Head of caudate nucleus (tissue), 42 donors: ENCODE measurements at places on chromosomes 1 and 21.

DNA sequence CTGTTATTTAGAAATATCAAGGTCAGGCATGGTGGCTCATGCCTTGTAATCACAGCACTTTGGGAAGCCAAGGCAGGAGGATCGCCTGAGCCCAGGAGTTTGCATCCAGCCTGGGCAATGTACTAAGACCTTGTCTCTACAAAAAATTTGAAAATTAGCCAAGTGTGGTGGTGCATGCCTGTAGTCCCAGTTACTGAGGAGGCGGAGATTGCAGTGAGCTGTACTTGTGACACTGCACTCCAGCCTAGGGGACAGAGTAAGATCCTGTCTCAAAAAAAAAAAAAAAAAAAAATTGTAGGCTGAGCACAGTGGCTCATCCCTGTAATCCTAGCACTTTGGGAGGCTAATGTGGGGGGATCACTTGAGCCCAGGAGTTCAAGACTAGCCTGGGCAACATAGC lies 45.3 kb downstream of the PIK3CD start:
- DNase-seq = no peak

GRCh38 chr21:20276954-20277353 lies 721.3 kb upstream of the NCAM2 start:
- no peak for DNase-seq

GRCh38 chr1:30271401-30272276 lies 451.7 kb downstream of the MATN1 start:
- no peak for DNase-seq

DNA sequence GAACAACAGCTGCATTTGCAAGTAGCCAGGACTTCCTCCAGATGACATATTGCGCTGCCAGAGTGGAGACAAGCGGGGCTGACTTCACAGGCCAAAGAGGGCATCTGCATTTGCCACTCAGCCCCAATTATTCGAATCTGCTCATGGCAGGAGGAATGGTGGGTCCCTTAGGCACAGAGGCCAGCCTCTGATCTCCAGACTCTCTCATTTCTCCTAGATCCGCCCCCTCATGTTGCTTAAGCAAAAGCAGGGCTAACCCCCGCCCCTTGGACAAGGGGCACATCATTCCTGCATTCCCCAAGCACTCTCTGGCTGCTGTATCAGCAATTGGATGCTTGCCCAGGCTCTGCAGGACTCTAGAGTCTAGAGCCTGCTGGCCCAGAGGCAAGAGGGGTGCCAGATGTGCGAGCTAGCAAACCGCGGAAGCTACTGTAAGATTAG lies 262.4 kb downstream of the ST6GALNAC3 start:
- DNase-seq = peak; percentile 72

GRCh38 chr1:114043548-114043947 lies 64.3 kb downstream of the OLFML3 start:
- DNase-seq = peak; percentile 45

- DNase-seq = no peak
These were observed 443.1 kb upstream of the DAB1 start for GRCh38 chr1:57866998-57867397.

GRCh38 chr1:33363470-33363861 lies 42.6 kb upstream of the A3GALT2 start:
- peak; percentile 77 for DNase-seq

- DNase-seq = no peak
These were observed 30.3 kb downstream of the WNT4 start for GRCh38 chr1:22112554-22112953.

DNA sequence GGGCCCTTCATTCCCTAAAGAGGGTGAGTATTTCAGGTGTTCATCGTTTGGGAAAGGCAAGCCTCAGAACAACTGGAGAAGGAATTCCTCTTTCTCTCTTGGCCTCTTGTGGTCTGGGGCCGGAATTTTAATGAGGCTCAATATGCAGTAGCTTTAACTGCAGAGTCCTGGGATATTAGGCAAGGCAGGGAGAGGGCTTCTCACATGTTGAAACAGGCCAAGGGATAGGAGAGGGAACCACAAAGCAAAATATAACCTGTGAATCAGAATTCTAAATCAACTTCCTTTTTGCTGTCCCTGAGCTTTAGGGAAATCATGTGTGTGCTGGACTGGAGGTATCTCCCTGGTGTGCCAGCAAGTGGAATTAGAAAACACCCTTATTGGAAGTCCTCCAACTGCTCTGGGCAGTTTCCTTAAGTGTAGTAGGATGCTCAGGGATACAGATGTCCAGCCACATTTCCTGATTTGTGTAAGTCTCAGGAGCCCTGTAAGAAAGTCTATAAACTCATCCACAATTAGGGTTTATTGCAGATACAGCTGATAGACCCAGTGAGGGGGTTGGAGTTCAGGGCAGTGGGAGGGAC lies 215.8 kb upstream of the ZRANB2 start:
- DNase-seq = no peak

- DNase-seq = no peak
These were observed 1532.1 kb upstream of the TPTE start for GRCh38 chr21:8989261-8989711.

- DNase-seq = no peak
These were observed 6.7 kb downstream of the SYCP1 start for GRCh38 chr1:114861384-114861783.

- DNase-seq = no peak
These were observed 108.2 kb upstream of the TNFSF4 start for GRCh38 chr1:173315296-173315695.

DNA sequence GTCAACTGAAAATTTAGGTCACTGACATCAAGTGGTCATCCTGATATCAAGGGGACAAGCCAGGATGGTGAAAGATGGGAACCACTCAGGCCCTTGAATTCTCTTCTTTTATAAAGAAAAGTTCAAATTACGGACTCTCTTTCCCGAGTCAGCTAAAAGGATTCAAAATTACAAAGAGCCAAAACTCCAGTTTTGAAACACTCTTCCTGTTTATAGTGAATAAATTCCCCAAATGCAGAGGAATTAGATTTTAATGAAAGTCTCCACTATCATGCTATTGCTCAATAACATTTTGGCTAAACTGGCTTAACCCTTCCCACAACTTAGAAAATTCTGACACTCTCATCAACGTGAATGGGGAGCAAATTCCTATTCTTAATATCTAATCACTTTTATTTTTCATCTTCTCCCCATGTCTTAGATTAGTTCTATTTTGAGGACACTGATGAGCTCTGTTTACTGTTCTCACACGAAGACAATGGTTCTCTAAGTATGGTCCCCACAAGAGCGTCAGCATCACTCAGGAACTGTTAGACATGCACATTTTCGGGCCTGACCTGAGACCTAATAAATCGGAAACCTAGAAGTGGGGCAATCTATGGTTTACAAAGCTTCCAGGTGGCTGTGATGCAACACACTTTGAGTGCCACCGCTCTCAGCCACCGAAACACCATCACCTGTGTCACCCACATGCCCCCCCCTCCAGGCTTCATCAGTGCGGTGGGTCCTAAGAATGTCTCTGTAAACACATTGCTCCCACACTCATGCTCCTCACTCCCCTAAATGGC lies 64.4 kb upstream of the TIAM1 start:
- no peak for DNase-seq

- no peak for DNase-seq
These were observed 33.4 kb upstream of the ATP5PO start for GRCh38 chr21:33948951-33949444.

- no peak for DNase-seq
These were observed 3.7 kb downstream of the TARBP1 start for GRCh38 chr1:234475167-234475793.

DNA sequence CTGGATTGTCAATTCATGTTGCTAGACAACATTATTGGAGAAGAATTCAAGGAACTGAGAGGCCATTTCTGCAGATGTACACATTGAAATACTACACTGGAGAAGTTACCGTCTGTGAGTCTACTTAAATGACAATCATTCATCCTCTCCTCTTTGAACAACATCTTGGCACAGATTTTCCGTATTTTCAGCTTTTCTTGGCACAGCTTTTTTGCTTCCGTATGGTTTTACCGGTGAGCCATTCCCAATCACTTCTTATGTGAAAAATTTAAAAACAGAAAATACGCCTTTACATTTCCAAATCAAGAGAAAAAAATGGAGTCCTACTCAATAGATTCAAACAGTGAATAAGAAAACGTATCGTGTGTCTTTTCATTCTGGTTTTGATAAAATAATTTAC lies 1493.7 kb downstream of the AMY1C start:
- no peak for DNase-seq
